KG1 (cell line): ENCODE measurements at places on chromosomes 7 and 10.

- DNase-seq = no peak
Observed at GRCh38 chr10:92999191-92999590, 61.4 kb upstream of the CYP26C1 start.

GRCh38 chr7:18096087-18096486, 68.4 kb upstream of the PRPS1L1 start:
- no peak for DNase-seq

GRCh38 chr7:155810770-155811559, 1.3 kb downstream of the SHH start:
- DNase-seq = no peak

DNA sequence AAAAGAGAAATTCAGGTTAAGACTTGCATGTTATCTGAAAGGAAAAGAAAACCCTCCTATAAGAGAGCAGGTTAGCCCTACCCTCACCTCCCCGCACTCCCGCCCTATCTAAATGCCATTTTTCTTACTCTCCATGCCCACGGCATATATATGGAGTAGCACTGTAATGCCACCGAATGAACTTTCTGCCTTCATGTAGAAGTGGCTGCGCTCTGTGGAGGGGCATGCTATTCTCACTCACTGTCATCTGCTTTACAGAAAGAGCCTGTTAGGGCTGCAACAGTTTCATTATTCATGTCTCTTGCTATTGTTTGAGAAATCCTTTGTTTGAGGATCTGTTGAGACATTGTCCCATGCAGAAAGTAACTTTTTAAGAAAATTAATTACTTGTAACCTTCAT, 1190.6 kb downstream of the SORCS1 start:
- no peak for DNase-seq

DNA sequence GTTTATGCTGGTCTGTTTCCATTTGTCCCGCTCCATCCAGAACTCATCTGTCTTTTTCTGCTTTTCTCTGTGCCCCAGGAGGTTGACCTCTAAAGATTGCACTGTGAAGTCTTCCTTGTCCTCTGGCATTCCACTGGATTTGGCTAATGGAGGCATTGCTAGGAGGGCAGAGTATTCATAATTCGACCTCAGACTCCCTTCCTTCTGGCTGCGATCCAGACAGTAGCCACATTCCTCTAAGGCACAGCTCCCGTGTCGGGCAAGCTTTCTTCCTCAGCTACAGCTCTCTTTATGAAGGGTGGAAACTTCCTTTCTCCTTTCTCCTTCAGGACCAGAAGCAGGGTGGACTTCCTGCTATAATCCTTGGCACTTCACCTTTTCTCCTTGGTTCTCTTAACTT, 175.9 kb downstream of the BAMBI start:
- DNase-seq = no peak

GRCh38 chr10:72334196-72334824, 20.4 kb downstream of the DNAJB12 start:
- DNase-seq = no peak

DNA sequence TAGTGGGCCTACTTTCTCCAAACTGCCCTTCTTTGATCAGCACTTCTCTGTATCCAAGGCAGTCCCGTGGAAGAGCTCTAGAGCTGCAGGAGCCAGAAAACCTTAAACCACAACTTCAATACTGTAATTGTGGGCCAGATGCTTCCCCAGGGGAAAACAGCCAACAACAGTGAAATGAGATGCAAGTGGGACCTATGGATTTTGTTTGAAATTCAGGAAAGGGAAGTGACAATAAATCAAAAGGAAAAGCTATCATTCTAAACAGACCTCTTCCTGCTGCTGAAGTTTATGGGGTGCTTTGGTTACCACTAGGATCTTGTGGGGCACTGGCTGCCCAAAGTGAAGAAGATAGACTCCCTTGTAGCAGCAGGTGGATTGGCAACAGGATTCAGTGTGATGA, 1031.7 kb downstream of the LRMDA start:
- no peak for DNase-seq

DNA sequence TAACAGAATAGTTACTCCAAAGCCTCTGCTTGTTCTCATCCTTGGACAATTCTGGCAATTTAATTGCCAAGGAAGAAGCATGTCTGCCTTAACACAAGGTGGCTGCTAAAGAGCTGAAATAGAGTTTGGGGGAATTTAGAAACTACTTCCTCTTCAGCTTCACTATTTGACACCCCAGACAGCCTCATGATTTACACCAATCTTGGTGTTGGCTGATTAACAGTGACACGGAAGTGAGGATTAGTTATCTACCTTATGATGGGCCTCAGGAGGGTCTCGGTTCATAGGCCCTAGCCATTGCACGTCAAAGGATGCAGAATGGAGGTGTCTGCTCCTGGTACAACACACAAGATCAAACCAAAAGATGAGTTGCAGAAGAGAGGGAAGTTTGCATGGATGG, 102.4 kb downstream of the RELN start:
- DNase-seq = no peak

DNA sequence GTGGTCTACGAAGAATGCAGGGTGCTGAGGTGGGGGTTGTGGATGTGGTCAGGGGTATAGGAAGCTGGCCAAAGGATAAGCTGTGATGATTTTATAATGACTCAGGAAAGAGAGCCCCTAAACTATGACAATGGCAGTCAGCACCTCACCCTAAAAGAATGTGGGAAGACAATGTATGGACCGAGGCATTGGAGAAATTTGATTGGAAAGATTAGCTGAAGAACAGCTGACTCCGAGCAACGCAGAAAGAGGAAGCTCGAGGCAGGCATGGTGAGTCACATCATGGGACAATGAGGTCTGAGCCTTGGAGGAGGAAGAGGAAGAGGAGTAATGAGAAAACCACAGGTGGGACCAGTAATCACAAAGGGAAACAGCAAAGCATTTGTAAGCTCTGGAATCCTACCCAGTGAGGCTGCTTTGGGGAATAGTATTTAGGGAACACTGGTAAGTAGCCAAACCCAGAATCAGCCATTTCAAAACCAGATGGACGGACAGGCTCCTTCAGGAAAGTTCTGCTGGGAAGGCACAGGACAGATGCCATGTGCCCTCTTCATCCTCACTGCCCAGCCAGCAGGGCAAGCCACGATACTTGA, 295.4 kb downstream of the PRPF18 start:
- peak; percentile 30 for DNase-seq

GRCh38 chr10:106874604-106874889, 290.0 kb downstream of the SORCS1 start:
- DNase-seq = no peak

DNA sequence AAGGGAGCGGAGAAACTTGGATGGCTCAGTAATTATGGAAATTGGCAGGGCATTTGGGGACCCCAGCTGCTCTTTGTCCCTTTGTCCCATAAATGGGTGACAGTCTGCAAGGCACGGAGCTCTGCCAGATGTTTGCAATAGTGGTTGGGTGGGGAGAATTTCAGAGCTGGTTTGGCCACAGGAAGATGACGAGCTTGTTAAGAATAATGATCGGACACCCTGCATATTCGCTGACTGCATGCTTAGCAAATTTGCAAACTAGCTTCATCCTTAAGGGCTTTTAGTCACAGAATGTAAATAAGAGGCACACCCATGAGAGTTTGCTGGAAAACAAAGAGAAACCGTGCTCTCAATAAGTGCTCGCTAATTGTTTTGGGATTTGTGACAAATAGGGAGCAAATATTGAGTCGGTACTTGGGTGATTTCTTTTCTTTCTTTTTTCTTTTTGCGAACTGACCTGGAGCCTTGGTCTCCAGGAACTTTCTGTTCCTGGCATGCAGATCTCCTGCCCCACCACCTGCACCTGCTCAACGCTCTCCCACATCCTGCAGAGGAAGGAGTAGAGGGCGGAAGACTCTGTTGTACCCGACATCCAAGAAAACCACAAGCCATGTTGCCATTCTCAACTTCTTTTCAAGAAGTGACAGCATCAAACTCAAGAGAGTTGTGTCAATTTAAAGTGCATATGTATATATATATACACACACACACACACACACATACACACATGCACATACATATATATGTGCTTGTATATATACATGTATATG, 238.9 kb downstream of the CAMK1D start:
- no peak for DNase-seq

- DNase-seq = no peak
Observed at GRCh38 chr7:26662646-26663045, 201.7 kb downstream of the SKAP2 start.

GRCh38 chr7:127093340-127093739, 159.4 kb downstream of the GRM8 start:
- DNase-seq = no peak

DNA sequence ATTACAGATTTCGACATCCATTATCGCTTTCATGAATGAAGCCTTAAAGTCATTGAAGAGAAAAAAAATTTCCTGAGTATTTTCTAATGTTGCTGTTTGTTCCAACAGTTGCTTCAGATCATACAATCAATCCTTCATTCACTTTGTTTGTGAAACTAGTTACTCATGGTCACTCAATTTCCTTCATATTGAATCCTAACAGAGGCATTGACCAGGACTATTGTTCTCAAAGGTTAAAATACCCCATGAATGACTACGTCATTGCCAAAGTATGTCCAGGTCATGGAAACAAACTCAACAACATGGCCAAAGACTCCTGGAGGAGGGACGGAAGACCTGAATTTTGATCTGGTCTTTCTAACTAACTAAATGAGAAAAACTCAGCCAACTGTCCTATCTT, 54.0 kb upstream of the ABCB5 start:
- no peak for DNase-seq
